NCI-H526 treated with DMSO at 0.1 percent for 48 hours (cell line): ENCODE measurements at places on chromosomes 2 and 18.
A peak's percentile ranks its signal among the peaks of the same experiment; 100 is the strongest.

DNA sequence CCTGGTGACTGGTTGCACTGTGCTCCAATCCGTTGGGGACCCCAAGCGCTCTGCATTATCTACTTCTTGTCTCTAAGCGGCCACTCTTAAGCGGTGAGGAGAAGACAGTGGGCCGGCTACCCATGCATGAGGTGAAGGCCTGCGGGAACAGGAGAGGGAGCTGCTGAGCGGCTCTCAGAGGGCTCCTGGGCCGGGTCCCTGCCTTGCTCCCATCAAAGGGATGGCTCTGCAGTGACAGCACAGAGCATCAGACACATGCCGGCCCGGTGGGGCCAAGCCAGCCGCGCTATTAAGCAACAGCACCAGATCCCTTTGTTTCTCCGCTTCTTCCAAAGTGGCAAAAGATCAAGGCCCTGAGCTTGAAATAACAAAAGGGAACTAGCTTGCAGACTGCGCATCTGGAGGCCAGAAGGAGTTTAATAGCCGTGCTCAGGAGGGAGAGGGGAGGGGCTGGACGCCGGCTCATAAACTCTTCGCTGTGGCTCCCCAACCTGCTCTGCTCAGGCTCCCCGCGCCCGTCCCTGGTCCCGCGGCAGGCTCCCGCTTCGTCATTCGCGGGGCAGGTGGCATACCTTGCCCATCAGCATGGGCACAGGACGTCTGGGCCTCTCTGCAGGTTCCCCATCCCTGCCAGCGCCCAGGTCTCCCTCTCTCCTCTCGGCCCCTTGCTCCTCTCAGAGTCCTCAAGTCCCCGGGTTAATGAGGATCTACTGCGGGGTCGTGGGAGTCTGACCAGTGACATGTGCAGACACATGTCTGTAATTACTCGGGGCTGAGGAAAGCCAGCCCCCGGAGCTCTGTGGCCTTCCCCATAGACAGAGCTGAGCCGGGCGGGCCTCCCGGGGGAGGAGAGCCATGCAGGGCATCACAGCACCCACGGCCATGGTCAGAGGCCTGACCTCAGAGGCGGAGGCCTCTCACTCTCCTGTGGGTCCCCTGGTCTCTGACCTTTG, 96.7 kb downstream of the ASB1 start:
- DNase-seq = no peak

- DNase-seq = no peak
Observed at GRCh38 chr2:105755895-105756294, 11.2 kb downstream of the NCK2 start.

- DNase-seq = no peak
Observed at GRCh38 chr18:28045880-28046279, 131.1 kb downstream of the CDH2 start.

GRCh38 chr2:156537141-156537540, 101.0 kb downstream of the GPD2 start:
- no peak for DNase-seq

DNA sequence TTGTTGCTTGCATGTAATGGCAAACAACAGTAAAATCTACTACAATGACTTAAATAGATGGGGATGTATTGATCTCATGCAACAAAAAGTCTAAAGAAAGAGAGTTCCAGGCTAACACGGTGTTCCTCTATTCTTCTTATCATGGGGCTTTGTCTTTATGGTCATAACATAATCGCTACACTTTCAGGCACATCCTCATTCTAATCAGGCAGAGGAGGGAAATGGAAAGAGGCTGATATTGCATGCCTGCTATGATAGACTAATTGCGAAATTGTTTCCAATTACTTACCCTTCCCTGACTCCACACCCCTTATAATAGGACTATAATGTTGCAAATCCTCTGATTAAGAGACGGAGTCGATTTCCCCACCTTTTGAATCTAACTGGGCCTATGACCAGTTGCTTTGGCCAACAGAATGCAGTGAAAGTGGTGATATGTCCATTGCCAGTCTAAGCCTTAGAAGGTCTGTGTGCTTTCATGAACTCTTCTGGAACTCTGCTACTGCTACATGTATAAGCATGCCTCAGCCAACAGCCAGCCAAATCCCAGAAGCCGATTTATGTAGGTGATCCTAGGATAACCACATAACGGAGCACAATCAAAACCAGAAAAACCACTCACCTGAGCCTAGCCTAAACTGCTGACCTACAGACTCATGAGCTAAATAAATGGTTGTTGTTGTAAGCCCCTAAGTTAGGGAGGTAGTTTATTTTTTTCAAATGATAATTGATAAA, 180.3 kb upstream of the TACR1 start:
- no peak for DNase-seq

- DNase-seq = no peak
Observed at GRCh38 chr2:196376984-196377877, 205.9 kb upstream of the STK17B start.

DNA sequence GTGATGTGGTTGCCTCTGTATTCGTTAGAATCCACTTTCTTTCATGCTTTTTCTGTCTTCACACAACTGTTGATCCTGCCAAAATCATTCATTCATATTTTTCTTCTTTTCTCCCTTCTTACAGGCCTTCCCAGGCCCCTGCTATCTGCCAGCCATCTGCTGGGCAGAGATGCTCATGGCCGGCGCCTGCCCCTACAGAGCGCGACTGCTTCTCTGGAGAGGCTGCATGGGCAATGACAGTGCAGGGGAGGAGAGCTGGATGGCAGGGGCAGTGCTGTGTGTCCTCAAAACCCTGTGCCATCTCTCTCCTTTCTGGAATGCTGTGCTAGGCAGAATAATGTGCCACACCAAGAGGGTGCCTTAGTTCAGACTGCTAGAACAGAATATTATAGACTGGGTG, 125.2 kb downstream of the INHBB start:
- DNase-seq = no peak

- peak; percentile 68 for DNase-seq
Observed at GRCh38 chr2:158457826-158458616, 1.3 kb downstream of the PKP4 start.

DNA sequence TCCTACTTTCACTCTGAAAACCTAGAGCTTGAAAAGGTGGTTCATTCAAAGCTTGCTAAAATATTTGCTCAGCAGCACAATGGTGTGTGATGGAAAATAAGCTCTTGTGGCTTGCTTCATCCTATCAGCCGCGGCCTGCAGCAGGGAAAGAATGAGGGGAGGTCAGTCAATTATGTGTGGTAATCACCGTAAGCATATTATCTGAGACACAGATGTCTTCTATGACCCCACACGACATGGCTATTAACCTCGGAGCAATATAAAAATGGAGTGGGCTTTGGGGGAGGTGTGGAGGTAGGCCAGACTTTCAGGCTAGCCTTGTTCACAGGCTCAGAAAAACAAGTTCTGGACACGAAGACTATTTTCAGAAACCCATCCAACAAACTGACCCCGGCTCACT, 98.4 kb upstream of the SIX3 start:
- DNase-seq = no peak

GRCh38 chr2:238162251-238162845, 3.6 kb downstream of the ERFE start:
- DNase-seq = no peak

DNA sequence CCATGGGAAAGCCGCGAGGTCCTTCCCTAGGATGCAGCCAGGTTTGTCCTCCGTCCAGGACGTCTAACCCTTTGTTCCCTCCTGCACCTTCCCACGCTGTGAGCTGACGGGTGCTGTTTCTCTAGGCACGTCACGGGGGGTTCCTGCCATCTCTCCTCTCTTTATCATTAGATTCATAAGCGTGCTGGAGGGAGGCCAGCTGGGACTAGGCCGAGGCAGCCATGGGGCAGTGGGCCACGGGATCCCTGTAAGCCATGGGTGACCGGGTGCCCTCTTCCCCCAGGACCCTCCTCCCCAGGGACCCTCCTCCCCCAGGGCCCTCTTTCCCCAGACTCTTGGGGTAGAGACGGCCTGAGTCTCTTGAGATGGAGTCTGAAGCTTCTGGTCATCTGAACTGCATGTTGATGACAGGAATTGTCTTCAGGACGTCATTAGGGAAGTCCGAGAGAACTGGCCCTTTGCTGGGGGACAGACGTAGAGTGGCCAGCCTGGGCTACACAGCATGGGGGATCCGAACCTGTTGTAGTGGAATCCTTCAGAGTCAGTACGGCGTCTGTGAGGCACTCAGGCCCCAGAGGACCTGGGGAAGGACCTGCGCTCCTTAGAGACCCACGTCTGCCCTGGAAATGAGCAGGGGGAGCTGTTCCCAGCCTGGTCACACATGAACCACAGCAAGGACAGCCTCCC, 108.1 kb downstream of the TPO start:
- no peak for DNase-seq

DNA sequence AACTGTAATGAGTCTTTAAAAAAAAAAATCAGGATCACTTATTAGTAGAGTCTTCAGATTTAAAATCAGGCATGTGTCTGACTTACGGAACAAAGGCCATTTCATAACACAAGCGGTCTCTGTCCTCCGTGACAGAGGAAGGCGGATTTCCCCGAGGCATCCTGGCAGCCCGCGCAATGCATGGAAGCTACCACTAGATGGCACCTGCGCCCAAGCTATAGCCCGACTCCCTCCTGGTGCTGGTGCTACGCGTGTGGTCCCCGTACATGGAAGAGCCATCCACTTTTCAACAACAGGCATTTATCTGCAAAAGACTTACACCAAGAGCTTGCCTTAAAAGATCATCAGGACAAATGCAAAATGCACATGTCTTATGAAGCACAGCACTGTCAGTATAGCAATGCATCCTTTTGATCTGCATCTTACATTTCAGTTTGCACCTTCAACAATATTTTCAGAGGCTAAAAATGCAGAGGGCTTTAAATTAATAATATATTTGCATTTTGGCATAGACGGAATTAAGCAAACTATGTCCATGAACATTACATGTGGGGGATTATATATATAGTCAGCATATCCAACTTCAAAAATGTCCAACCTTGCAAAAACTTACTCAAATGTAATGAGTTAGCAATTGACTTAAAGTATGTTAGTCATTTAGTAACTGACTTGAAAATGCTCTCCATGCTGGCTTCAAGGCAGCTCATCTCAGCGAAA, 96.0 kb downstream of the ZNF516 start:
- DNase-seq = peak; percentile 53

DNA sequence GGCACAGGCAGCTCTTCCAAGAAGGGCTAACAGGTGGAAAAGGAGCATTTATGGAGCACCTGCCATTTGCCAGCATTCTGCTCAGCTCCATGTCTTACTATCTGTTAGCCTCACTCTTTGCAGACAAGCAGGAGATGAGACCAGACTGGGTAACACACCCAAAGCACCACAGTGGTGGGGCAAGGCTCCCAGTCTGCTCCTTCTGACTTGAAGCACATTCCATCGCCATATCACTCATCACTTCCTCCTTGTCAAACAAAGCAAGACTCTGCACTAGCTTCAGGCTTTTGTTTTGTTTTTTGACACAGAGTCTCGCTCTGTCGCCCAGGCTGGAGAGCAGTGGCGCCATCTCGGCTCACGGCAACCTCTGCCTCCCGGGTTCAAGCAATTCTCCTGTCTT, 182.8 kb downstream of the MGAT5 start:
- DNase-seq = no peak

GRCh38 chr18:30359521-30359920, 683.0 kb downstream of the DSC3 start:
- DNase-seq = no peak
